ENCODE measurements at places on chromosomes 5 and 9.

DNA sequence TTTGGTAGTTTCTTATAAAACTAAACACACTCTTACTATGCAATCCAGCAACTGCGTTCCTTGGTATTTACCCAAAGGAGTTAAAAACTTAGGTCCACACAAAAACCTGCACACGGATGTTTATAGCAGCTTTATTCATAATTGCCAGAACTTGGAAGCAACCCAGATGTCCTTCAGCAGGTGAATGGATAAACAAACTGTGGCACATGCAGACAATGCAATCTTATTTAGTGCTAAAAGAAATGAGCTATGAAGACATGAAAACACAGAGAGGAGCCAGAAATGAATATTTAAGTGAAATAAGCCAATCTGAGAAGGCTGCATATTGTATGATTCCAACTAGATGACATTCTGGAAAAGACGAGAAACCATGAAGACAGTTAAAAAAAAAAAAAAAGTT is 10.7 kb downstream of the WNK2 start:
- no peak for DNase-seq

DNA sequence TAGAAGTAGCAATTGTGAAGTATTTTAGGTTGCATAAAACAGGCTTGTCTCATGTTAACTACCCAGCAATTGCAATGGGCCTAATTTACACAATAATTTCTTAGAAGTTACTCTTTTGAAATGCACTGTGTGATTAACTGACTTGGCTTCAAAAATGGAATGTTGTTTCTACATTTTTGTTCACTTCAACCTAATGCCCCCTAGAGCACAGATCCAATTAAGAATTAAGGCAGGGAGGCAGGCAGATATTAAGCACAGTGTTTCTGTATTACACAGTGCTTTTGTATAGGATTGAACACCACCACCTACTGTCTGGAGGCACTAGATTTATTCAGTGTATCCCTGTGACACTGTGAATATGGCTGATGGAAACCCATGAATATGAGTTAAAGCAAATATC is 302.1 kb downstream of the FBXL17 start:
- peak; percentile 13 for DNase-seq

GRCh38 chr9:1231998-1232919 is 182.1 kb downstream of the DMRT2 start:
- DNase-seq, result peak; percentile 83

DNA sequence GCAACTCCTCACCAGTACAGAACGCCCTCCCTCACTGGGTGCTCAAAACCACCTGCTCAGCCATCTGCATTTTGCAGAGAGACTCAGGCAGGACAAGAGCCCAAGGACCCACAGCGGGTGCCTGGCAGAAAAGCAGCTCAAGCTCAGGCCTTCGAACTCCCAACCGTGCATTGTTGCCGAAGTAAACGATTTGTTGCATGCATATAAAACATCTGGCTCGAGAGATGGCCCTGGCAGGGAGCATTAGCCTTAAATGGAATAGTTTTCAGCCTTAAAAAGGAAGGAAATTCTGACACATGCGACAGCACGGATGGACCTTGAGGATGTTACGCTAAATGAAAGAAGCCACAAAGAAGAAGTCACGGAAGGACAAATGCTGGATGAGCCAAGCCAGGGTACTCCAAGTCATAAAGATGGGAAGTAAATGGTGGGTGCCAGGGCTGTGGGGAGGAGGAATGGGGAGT is 160.4 kb upstream of the PHYKPL start:
- DNase-seq, result no peak

Data from PC-3 (cell line).